EL (cell line): ENCODE measurements at places on chromosomes 4 and X.

DNA sequence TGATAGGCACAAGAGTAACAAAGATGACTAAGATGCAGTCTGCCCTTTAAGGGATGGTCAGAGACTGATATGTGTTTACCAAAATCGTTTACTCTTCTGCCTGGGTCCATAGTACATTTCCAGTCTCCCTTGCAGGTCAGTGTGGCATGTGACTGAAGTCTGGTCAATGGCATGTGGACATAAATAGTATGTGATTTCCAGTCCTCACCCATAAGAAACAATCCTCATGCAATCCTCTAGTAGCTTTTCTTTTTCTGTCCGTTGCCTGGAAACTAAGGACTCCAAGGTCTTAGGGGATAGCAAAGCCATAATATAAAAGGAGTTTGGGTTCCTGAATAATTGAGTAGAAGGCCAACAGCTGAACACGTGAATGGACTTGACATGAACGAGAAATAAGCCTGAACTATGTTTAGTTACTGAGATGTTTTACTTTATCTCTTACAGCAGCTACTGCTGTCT, 1.1 kb downstream of the SLC9B2 start:
- no peak for DNase-seq

GRCh38 chrX:138150709-138151108, 560.8 kb downstream of the FGF13 start:
- no peak for DNase-seq

GRCh38 chr4:38091636-38092035, 131.4 kb downstream of the PTTG2 start:
- no peak for DNase-seq

DNA sequence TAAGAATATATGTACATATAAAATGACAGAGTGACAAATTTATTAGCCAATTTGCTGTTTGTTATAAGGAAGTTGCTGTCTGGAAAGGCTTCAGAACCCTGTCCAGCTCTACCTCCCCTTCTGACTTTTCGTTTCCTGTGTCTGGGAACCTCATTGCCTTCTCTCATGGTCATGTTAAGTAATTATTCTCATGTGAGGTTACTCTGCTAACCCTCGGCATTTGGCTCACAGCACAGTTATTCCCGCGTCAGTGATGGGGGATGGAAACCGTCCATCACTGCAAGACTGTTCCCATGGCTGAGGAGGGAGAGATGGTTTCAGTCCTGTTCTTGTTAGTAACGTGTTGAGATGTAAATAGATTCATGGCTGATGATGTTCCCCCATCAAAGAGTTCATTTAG, 11.9 kb downstream of the EDNRA start:
- peak; percentile 69 for DNase-seq

DNA sequence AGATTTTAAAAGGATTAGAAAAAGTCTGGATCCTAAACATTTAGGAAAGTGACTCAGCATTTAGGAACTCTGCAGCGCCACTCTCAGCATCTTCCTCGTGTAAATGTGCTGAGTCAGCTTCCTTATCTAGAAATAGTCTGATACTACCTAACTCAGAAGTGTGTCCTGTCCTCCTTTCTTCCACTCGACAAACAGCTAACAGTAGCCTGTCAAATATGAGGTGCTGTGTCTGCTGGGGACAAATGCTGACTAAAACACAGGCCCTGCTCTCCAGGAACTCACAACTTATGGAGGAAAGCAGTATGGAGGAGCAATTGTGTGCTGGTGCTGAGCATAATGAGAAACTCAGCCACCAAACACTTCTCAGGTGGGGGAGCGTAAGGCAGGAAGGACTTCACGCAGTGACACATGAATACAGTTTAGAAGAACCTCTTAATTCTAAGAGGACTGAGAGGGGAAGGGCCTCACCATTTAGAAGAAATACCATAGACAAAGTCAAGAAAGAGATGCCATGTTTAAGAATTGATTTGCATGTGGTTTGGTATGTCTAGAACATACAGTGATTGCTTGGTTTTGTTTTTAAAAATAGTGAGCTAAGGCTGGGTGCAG, 125.3 kb downstream of the SOWAHB start:
- DNase-seq: peak; percentile 76

DNA sequence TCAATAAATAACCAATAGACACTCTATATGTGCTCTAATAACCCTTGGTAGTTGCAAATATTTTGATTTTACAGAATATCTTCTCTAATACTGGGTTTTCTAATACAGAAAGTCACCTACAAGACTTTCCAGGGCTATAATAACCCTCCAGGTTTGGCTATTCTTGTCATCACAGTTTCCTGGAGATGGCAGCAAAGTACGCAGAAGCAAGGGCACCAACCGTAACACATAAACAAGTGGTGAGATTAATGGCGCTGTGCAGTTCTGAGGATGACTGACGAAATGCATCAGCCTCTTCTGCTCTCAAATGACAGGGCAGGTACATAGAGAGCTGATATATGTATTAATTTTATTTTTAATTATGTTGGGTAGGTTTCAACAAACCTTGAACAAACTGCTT, 122.4 kb downstream of the C4orf33 start:
- peak; percentile 19 for DNase-seq

DNA sequence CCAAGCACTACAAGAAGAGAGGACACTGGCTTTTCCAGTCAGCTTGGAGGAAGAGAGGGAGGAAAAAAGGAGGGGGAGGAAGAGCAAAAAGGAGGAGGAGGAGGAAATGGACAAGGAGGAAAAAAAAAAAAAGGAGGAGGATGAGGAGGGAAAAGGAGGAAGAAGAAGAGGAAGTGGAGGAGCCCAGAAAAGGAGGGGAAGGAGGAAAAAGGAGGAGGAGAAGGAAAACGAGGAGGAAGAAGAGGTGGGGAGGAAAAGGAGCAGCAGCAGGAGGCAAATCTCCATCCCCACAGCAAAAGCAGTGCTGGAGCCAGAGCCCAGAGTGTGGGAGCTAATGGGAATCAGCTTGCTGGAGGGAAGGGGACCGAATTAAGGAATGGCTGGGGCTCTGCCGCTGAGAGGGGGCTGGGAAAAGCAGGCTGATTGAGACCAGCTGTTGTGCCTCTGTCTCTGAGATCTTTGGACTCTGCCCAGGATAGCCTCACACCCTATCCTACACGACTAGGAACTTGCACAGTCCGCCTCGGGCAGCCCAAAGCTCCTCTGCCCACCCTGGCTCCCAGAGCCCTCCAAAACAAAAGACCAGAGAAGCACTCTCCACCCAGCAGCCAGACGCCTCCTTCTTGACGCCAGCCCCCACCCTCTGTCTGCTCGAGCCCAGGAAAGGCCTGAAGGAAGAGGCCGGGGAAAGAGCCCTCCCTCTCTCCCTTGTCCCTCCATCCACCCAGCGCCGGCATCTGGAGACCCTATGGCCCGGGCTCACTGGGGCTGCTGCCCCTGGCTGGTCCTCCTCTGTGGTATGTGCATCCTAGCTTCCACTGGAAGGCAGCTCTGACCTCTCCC, at the start of gene XPNPEP2:
TSS of gene XPNPEP2 (plus strand) at position 514 of the 843 bp plus-strand sequence. CDS start at position 749, 235 bp downstream.
- DNase-seq: no peak
